ENCODE measurements at places on chromosomes 2 and 18. TPM values are rescaled to one million over a fixed set of nuclear protein-coding genes. Genes with fewer than 3 reads are reported as not detected.

The PRKAG3 gene
- not detected for total RNA-seq

DNA sequence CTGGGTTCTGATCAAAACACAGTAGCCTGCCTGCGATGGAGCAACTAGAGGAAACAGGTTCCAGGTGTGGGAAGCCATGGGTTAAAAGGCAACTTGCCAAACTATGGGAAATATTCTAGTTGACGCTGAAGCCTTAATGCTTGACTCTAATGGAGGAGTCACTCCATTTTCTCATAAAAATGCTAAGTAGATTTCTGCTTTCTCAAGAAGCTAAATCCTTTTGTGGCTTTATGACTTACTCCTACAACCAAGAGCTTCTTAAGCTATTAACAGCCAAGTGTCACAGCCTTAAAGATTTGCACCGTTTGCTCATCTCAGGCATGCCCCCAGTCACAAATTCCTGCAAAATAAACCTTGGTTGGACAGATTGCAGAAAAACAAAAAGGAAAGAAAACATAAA lies 25.2 kb downstream of the ANKRD44 start:
- no peak for DNase-seq

DNA sequence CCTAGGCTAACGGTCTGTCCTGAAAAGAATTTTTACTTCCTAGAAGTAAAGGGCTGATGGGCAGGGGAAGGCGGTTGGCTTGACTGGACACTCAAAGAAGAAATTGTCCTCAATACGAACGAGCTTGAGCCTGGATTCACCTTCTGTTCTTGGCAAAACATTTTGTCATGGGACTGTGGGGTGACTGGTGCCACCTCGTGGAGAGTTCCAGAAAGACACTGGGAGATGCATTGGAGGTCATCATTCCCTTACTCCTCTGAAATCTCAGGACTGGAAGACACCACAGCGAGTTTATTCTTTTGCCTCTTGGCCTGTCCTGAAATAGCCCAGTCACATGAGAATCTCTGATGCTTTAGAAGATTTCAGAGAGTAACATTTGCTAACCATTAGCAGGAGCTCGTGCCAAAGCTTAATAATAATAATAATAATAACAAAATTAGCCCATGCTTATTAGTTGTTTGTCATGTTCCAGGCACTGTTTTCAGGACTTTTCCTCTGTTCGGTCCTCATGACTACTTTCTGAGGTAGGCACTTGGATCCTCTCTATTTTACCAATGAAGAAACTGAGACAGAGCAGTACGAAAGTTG lies 44.5 kb downstream of the TMEM182 start:
- DNase-seq = no peak

- DNase-seq = no peak
These were observed 324.1 kb downstream of the LPIN1 start for GRCh38 chr2:12070581-12070980.

GRCh38 chr2:212357606-212358005 lies 181.0 kb downstream of the ERBB4 start:
- DNase-seq = no peak

The CPLX4 gene
- total RNA-seq = not detected

DNA sequence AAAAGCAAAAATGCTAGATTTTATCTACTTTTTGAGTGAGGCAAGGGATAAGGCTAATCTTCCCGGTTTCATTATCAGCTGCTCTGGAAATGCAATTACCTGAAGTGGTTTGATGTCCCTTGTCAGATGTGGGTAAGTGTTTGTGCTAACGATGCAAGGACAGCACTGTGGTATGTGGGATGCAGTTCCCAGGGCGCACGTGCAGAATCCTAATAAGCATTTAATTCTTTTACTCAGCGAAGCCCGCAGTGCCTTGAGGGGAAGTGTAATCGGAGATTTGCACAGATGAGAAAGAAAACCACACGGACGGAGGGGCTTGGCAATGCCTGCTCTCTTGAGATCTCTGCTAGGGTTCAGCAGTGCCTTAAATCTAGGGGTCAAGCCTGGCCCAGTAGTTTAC lies 108.5 kb upstream of the LYPD6 start:
- no peak for DNase-seq

DNA sequence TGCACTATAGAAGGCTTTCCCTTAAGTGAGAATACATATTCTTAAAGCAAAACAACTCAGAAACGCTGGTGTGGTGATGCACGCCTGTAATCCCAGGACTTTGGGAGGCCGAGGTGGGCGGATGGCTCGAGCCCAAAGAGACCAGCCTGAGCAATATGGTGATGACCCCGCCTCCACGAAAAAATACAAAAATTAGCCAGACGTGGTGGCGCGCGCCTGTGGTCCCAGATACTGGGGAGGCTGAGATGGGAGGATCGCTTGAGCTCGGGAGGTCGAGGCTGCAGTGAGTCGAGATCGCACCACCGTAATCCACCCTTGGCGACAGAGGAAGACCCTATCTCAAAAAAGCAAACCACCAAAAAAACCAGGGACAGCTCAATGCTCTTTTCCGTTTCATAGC lies 750 bp upstream of the CCDC150 start:
- DNase-seq = no peak

GRCh38 chr2:165410276-165410675 lies 59.2 kb upstream of the CSRNP3 start:
- DNase-seq = no peak

- no peak for DNase-seq
These were observed 369.9 kb downstream of the LPIN1 start for GRCh38 chr2:12116228-12116750.

Measured in upper lobe of left lung (tissue), 6 donors.